ENCODE measurements at places on chromosomes 12 and 14.

DNA sequence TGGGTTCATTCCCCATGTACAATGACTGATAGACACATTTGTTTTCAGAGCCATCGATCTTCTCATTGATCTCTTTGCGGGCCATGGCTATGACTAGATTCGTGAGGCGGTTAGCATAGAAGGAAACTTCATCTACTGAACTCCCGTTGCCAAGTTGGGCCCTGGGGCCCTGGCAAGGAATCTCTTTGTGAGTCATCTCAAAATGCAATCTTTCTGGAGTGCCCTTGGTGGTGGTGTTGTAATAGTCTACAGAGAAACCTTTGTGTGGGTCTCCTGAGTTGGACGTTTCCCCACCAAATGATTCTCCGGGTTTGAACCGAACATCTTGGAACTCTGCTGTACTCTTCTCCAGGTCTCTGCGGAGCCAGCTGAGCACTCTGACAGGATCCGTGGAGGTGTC is 20.4 kb downstream of the AKAP3 start:
- DNase-seq = no peak

- DNase-seq = no peak
Observed at GRCh38 chr14:48614003-48614402, 938.6 kb upstream of the MDGA2 start.

GRCh38 chr14:24058951-24059475 is 7.2 kb downstream of the CARMIL3 start:
- no peak for DNase-seq

DNA sequence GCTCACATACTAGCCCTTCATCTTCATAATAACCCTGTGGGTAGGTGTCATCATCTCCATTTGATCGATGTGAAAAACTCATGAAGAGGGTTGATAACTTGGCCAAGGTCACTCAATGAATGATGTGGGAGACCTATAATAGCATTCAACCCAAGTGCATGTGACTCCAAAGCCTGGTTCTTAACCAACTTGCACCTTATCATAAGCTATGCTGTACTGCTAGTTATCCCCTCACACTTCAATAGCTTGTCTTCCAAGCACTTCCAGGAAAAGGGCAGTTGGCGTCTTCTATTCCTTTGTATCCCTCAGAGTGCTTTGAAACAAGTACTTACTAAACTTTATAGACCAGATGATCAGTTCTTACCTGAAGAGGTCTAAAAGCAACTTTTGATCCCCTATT is 15.2 kb downstream of the VIPAS39 start:
- DNase-seq = no peak
